ENCODE measurements at places on chromosomes 2 and 18.

- peak; percentile 68 for DNase-seq
Measured at GRCh38 chr2:174835797-174836255, 71.6 kb upstream of the CHRNA1 start.

DNA sequence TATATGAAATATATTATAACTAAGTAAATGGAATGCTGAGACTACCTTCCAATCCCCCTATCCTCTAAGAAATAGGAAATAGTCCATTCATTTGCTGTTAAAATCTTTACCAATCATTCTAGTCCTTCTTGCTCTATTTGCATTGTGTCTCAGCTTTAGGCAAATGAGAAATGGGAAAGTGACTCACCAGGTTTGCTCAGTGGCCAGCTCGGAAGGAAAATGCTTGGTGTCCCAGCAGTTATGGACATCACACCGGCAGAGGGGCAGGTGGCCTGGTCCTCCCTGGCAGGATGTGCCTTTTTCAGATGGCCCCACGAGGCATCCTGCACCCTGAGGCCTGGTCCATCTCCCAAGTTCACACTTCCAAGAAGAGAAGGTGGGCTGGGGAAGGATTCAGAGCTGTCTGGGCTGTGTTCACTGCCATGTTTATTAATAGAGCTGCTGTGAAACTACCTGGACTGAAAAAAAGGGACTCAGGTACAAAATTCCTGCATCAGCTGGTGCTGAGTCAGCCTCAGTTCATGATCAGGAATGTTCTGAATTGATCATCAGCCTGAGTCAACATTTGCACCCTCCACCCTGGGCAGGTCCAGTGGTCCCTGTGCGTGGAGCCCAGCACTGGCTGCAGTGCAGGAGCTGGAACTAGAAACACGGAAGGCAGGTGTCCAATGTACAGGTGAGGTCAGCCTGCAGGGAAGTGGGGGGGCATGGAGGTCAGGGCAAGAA is 60.1 kb upstream of the ARL4C start:
- no peak for DNase-seq

DNA sequence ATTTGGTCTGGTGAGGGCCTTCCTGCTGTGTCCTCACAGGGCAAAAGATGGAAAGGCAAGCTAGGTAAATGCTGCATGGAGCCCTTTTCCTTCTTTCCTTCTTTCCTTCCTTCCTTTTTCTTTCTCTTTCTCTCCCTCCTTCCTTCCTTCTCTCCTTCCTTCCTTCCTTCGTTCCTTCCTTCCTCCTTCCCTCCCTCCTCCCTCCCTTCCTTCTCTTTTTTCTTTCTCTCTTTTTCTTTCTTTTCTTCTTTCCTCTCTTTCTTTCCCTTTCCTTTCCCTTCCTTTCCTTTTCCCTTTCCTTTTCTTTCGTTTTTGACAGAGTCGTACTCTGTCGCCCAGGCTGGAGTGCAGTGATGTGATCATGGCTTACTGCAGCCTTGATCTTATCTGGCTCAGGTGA is 23.1 kb upstream of the C2orf74 start:
- no peak for DNase-seq

GRCh38 chr18:49339146-49339545 is 121.3 kb downstream of the DYM start:
- no peak for DNase-seq

- DNase-seq, result no peak
Measured at GRCh38 chr18:62814132-62814759, 98.9 kb downstream of the PHLPP1 start.

GRCh38 chr18:79093986-79094385 is 24.8 kb downstream of the ATP9B start:
- DNase-seq, result no peak

- DNase-seq, result no peak
Measured at GRCh38 chr2:230592775-230593174, 119.9 kb upstream of the CAB39 start.

GRCh38 chr2:99618579-99619097 is 128.8 kb upstream of the REV1 start:
- DNase-seq, result no peak

DNA sequence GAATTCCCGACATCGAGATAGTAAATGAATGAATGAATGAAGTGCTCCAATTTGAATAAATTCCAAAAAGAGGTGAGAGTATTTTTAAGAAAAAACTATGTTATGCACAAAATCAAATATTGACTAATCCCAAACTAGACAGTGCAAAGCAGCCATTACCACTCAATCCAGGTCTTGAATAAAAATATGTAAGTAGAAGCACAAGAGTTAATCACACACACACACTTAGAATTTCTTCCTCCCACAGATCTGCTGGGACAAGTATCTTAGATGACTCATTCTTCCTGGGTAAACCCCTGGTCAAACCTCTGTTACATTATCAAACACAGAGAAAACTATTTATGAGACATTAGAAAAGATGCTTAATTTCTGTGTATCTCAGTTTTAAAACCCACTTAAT is 102.0 kb downstream of the PLA2R1 start:
- DNase-seq, result peak; percentile 62

- DNase-seq, result peak; percentile 3
Measured at GRCh38 chr2:41460661-41461060, 587.2 kb upstream of the PKDCC start.

- DNase-seq, result no peak
Measured at GRCh38 chr2:141698500-141698899, 432.3 kb downstream of the LRP1B start.

- DNase-seq, result no peak
Measured at GRCh38 chr18:23838233-23838632, 149.0 kb downstream of the LAMA3 start.

DNA sequence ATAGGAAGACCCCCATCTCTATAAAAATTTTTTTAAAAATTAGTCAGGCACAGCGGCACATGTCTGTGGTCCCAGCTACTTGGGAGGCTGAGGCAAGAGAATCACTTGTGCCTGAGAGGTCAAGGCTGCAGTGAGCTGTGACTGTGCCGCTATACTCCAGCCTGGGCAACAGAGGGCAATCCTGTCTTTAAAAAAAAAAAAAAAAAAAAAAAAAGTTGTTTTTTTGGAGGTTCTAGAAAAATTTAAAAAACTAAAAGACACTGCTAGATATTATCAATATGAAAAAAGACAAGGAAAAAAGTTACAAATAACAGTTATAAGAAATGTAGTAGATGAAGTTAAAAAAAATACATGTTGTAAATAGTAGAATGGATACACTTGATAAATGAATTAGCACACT is 56.1 kb upstream of the C2orf15 start:
- no peak for DNase-seq

DNA sequence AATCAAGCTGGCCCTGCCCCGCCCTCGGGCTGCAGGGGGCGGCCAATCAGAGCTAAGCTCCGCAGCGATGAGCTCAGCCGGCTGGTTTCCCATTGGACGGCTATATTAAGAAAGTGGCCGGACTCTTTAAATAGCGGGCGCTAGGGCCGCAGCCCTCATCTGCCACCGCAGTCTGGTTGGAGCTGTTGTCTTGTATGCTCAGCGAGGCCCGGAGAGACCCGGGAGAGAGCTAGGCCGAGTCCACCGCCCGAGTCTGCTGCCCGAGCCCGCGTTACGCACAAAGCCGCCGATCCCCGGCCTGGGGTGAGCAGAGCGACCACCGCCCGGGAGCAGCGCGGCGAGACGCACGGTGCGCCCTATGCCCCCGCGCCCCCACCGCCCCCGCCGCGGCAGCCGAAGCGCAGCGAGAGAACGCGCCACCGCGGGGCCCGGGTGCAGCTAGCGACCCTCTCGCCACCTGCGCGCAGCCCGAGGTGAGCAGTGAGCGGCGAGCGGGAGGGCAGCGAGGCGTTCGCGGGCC is at the start of gene RHOB:
Gene RHOB (plus strand): TSS at position 158 of the 520 bp plus-strand sequence. CDS start 392 bp downstream, outside the sequence.
- peak; percentile 97 for DNase-seq

GRCh38 chr2:219447242-219448098 is 12.8 kb downstream of the SPEG start:
- DNase-seq, result no peak

- DNase-seq, result no peak
Measured at GRCh38 chr2:10205162-10205475, 82.6 kb downstream of the RRM2 start.

GRCh38 chr2:156021146-156022040 is 311.1 kb downstream of the NR4A2 start:
- no peak for DNase-seq

DNA sequence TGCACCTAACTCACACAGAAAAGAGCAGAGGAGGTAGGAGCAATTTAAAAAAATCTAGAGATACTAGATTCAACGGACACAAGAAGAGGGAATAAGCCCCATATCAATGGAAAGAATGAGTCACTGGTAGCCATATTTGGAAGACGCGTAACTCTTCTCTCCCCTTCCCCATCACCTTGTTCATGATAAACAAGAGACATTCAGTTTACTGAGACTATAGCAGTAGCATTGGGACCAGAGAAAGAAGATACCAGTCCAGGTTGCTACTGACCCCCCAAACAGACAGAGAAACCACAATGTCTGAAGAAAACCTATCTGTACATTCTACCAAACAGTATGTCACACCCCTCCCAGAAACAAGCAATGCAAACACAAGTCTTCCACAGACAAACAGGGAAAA is 81.1 kb downstream of the SLC66A3 start:
- DNase-seq, result no peak
